ENCODE measurements at places on chromosomes 1 and 21. TPM values are rescaled to one million over a fixed set of nuclear protein-coding genes. Genes with fewer than 3 reads are reported as not detected.
A peak's percentile ranks its signal among the peaks of the same experiment; 100 is the strongest.

DNA sequence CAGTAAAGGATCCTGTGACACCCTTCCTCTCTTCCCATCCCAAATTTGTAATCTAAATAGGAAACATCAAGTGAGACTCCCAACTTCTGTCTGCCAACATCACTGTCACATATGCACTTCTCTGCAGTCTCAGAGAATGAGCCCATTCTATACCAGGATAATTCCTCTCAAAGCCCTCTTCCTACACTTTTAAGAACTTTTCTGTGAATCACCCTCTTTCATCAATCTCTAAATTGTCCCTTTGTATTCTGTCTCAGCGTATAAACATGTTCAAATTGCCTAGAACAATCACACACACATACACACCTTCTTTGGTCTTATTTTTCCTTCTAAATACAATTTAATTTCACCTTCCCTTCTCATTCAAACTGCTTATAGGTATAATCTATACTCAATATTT lies 111.8 kb downstream of the PTBP2 start:
- DNase-seq, result no peak

GRCh38 chr21:45857761-45858160 lies 123.8 kb upstream of the COL6A1 start:
- DNase-seq, result no peak

- DNase-seq, result no peak
These were observed 35.2 kb downstream of the CCN1 start for GRCh38 chr1:85615586-85616363.

DNA sequence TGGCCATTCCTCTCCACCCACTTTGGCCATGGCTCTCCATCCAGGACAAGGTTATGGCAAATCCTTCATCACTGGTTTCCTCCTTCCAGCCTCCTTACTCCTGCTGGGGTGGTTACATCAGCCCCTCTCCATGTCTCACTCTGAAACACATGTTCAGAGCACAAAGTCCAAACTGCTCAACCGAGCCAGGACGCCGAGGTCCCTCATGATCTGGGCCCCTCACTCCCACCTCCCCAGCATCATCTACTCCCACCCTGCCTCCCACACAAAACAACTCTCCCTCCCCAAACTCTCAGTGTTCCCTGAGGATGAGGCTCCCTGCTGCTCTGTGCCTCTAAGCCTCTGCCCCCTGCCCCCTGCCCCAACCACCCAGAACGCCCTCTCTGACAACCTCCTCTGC lies 33.3 kb upstream of the ZBTB40 start:
- DNase-seq, result peak; percentile 31

DNA sequence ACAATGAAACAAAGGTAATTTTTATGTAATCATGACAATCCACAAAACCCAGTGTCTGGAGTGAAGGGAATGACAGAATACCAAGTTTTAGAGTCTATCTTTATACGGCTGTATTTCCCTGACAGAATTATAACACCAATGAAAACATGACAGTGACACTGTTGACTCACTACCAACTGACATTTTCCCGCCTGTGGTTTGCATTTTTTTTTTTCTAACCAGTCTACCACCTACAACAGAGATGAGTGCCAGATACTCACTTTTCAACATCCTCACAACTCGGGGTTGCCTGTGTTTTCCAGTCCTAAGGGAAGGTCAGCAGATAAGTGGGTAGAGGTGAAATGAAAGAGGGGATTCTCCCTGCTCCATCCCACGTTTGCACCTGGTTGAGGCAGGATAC lies 118.9 kb downstream of the KCNJ6 start:
- DNase-seq, result no peak

CEP170 gene
- 39.3 TPM for total RNA-seq

SAMSN1 gene
- total RNA-seq, result 126 TPM

Measured in activated CD8-positive, alpha-beta memory T cell treated with anti-CD3 and anti-CD28 coated beads, Interleukin-2, amount 10 ng/mL, durations not matched to agents 7 days and 5 days (primary cell).